Effector CD8-positive, alpha-beta T cell (primary cell): ENCODE measurements at places on chromosomes 12 and 14.

DNA sequence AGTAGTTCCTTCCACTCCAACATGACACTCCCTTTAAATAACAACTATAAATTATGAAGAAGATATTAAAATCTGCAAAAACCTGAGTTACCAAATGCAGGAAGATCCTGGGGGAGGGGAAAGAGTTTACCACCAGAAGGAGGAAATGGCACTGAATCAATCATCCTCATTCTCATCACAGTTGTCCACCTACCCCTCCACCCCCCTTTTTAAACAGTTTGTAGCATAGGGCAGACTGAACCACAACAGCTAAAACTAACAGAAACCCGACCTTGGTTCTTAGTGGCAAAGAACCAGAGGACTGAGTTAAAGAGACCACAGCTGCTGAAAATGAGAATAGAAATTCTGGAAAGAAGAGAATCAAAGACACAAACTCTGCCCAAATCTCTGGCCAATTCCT lies 189.5 kb downstream of the MED13L start:
- DNase-seq, result no peak

GRCh38 chr14:96261772-96262655 lies 6.0 kb downstream of the BDKRB1 start:
- no peak for DNase-seq

DNA sequence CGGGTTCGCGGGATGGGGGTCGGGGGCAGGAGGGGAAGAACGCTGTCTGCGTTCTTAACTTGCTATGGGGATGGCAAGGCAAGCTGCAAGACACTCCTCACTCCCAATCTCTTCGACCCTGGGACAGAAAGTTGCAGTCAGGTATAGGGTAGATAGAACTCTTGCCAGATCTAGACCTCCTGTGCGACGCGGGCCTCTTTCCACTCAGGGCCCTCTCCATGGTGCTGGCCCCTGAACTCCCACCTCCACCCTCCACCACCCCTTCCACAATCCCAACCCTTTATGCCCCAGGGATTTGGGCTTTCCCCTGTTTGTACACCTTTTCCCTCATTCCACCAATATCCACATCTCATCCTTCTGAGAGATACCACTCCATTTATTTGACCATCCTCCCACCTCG lies 812 bp downstream of the NABP2 start:
- no peak for DNase-seq

GRCh38 chr12:112848338-112848715 lies 56.8 kb downstream of the RPH3A start:
- no peak for DNase-seq

DNA sequence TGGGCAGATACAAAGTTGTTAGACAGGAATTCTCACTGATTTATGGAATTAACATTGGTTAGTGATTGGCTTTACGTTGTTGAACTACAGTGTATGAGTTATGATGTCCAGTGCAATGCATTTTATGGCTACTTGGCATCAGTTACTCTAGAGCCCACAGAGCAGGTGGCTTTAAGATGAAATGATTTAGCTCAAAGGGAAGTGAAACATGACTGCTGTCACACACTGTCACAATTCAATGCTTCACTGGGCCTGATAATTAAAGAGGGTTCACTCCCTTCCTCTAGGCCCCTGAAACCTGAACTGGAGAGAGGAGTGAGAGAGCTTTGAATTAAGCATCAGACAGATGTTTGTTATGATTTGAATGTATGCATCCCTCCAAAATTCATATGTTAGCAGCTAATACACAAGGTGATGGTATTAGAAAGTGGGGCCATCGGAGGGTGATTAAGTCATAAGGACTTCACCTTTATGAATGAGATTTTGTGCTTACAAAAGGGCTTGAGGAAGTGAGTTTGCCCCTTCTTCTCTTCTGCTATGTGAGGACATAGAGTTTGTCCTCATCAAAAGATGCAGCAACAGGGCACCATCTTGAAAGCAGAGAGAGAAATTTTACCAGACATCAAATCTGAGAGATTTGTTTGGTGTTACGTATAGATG lies 175.8 kb upstream of the GRIN2B start:
- no peak for DNase-seq

- DNase-seq, result no peak
These were observed 519.8 kb upstream of the FLRT2 start for GRCh38 chr14:85010186-85010585.
